ENCODE measurements at places on chromosomes 12 and 14. TPM values are rescaled to one million over a fixed set of nuclear protein-coding genes. Genes with fewer than 3 reads are reported as not detected.

The CMTM5 gene
- total RNA-seq, result 0.92 TPM

The DENND5B gene
- 44.0 TPM for total RNA-seq

- no peak for DNase-seq
Observed at GRCh38 chr14:73817020-73817655, 34.5 kb upstream of the PTGR2 start.

DNA sequence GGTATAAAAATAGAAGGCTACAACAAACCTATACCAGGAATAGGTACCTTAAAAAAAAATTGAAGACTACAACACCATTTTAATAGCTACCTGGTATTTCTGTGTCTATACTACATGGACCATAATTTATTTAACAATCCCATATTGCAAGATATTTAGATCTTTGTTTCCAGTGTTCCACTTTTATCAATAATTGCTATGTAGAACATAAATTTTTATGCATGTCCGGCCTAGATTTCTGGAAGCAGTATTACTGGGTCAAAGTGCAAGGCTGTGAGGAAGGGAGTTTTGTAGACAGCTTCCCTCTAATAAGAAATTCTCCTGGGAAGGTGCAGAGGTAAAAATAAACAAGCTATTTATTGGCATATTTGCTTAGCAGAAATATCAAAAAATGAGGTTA lies 4.1 kb upstream of the DCAF11 start:
- DNase-seq, result no peak

- no peak for DNase-seq
Observed at GRCh38 chr12:116411977-116412376, 134.5 kb upstream of the MED13L start.

DNA sequence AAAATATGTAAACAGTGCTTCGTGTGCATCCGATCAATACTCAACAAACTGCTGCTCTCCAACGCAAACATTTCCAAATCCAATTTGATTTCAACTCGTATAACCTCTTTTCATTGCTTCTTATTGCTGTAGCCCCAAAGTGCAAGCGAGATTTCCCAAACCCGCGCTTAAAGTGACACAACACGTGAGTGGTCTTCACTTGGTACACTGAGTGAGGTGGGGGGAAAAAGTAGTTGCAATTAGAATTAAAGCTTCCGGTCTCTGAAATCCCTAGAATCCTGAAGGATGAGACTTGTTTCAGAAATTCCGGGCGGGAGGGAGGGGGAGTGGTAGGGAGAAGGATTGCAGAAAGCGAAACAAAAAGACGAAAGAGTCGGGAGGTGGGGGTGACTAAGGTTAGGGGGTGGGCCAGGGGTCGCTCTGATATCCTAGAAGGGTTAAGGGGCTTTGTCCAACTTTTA lies 387.5 kb downstream of the BCAT1 start:
- DNase-seq, result no peak

DNA sequence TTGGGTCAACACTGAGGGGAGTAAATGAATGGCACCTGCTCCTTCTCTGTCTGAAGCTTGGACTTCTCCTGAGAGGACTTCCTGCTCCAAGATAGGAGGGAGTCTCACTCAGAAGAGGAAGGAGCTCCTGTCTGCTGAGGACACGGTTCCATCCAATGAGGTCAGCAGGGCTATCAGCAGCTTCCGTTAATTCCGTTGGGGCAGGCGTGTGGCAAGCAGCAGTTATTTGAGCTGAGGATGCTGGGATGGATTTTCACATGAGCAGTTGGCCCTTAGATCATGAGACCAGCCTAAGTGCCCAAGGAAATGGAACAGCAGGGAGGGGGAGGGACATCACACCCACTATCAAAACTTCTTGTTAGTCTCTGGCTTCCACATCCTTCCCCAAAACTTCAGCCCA lies 159.0 kb upstream of the PZP start:
- DNase-seq, result no peak

GRCh38 chr12:19201661-19202060 lies 72.1 kb downstream of the PLEKHA5 start:
- DNase-seq, result no peak
